ENCODE measurements at places on chromosomes 7 and 10. TPM values are rescaled to one million over a fixed set of nuclear protein-coding genes. Genes with fewer than 3 reads are reported as not detected.

Gene HIP1
- 35.6 TPM for polyA plus RNA-seq

Gene PAX4
- polyA plus RNA-seq = not detected

Gene GPR158
- polyA plus RNA-seq = 0.25 TPM

Gene PVRIG
- 4.2 TPM for polyA plus RNA-seq

Gene SPDYE5
- polyA plus RNA-seq = 1.7 TPM

Gene NCAPG2
- polyA plus RNA-seq = 24.6 TPM

Gene KCNH2
- polyA plus RNA-seq = 14.3 TPM

Gene PRKAR2B
- 44.4 TPM for polyA plus RNA-seq

- no peak for DNase-seq
Measured at GRCh38 chr10:70367195-70367796, 15.1 kb downstream of the LRRC20 start.

GRCh38 chr7:92137557-92137956 lies 3.3 kb upstream of the CYP51A1 start:
- DNase-seq = peak; percentile 66

- DNase-seq = no peak
Measured at GRCh38 chr10:62805231-62806099, 945 bp downstream of the ADO start.

DNA sequence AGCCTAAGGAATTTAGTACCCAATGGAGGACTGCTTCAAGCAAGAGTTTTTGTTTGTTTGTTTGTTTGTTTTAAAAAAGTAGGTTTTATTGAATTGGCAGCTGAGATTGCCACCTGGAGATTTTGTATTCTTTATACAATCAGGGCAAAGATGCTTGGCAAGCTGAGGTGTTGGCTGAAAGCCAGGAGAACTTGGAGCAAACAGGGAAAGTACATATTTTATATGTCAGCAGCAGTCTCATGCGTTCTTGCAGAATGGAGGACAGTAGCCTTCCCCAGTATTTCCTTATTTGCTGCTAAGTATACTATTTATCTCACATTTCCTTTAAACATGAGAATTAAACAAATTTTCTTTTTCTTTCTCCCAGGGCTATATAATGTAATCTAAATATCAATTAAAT lies 22.6 kb upstream of the ICA1 start:
- no peak for DNase-seq

DNA sequence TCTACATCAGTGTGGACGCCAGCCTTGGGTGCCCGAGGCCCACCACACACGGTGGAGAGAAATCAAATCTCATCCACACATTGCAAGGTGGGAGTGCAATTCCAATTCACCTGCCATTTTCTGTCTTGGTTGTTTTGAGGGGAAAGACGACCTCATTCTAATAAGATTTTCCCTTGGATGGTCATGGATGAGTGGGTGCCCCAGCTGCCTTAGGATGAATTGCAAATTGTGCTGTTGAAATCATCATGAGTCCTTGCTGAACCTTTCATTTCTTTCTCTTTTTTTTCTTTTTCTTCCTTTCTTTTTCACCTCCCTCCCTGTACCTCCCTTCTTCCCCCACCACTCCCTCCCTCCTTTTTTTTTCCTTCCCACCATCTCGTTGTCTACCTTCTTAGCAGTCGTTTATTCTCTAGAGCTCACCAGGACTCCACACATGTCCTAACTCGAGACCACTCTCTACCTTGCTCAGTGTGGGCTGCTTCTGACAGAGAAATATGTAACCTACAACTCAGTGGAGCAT lies 266.9 kb upstream of the NFE2L3 start:
- DNase-seq = no peak

DNA sequence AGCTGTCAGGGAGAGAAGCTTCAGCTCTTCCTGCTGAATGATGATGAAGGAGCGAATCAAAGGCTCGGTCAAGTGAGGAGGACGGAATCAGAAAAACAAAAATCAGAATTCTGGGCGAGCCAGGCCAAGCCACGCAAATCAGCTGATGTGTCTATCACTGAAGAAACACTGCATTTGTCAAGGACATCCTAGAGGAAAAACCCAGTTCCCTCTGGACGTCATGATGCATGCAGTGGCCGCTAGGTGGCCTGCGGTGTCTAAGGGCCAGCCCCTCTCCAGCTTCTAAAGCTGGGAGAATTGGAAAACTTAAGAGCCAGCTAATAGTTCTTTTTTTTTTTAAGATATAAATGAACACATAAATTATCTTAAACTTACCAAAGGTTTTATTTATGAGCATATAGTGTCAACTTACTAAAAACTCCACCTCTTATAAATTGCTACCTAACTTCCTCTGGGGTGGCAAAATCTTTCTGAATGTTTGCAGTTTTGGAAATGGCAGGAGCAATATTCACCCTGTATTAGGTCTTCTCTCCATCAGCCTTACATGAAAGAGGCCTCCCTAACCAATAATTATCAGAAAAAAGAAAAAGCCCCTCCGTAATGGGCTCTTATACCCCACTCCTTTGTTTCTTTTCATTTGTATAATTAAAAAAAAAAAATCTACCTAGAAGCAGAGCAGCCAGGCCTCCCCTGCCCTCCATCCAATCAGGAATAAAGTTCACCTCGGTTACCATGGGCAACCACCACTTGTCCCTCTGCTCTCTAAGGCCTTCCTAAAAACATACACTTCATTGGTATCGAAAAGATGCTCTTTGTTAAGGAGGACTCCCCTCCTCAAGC lies 186.8 kb downstream of the USP6NL start:
- peak; percentile 31 for DNase-seq

DNA sequence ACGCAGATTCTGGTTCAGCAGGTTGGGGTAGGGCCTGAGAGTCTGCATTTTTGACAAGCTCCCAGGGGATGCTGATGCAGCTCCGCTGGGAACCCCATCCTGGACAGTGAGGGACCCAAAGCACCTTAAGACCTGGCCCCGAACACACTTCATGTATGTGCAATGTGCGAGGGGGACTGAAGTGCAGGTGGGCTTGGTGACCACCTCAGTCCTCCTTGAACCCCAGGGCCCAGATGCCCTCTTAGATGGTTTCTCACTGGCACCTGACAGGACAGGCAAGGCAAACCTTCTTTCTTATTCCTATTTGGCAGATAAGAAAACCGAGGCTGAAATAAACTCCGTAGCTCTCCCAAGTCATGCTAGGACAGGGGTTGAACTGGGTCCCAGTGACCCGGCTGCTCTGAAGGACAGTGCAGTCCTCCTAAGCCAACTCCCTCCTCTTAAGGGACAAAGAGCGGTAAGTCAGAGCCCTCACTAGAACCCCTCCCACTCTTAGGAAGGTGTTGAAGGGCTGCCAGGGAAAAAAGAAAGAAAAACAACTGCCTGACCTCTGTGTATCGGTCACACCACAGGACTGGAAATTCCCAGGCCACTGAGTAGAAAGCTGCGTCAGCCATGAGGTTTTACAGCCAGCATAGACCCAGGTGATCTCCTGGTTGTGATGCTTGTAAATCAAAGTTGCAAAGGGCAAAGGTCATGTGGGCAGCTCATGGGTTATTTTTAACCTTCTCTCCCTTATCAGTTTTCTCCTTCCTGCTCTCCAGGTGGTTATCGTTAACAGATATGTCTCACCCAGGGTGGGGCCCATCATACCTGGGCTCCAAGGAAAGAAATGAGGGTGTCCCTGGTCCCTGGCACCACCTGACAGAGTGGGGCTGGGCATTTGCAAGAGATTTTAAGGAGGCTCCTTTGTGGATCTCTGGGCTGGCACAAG lies 90.9 kb upstream of the SMNDC1 start:
- DNase-seq = no peak

DNA sequence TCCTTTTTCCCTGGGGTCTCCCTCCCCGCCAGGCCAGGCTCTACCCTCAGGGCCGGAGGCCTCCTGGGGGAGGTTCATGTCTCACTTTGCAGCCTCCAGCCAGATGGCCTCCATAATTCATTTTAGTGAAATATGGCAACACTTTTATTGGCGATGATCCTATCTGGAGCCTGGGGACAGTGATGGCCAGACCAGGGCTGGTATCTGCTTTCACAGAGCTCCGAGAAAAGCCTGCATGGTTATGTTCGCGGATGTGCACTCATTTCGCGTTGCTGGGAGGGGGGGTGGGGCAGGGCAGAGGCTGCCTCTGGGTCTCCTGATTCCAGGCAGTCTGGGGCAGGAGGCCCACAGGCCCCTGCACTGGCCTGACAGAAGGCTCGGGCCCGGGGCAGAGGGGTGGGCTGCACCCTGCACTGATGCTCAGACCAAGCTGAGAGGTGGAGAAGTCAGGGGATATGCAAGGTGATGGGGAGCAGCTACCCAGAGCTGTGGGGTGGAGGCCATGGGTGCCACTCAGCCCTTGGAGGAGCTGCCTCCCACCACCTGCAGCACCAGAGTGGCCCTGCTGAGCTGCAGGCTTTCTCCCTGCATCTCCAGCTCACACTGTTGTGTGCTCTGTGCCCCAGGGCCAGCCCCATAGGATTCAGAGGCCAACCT lies 85.3 kb upstream of the RET start:
- DNase-seq = no peak

DNA sequence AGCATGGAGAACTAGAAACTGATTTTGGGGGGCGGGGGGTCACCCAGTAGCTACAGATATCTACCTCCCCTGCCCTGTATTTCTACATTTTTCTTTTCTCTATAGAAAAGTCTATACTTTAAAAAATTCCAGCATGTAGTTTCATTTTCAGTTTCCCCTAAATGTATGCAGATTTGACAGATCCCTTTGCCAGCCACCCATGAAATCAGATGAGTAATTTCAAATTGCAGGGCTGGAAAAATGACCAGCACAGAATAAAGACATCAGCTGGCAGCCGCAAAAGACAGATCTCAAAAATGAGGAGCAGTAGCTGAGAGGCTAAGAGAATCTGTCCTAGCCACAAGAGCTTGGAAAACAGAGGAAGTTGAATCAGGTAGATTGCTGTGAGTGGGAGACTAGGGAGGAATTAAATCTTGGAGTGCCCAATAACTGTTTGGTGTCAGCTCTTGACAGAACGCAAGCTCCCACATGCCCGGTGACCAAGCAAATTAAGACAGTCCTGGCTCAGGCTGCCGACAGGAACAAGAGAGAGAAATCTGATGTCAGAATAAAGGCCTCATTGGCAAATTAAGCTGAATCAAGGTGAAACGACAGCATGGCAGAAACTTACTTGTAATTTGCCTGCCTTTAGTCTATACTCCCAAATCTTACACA lies 24.5 kb downstream of the ADRB1 start:
- DNase-seq = no peak

- no peak for DNase-seq
Measured at GRCh38 chr10:29861811-29862505, 197.4 kb downstream of the JCAD start.

GRCh38 chr7:2734751-2735571 lies 47.0 kb downstream of the AMZ1 start:
- no peak for DNase-seq

DNA sequence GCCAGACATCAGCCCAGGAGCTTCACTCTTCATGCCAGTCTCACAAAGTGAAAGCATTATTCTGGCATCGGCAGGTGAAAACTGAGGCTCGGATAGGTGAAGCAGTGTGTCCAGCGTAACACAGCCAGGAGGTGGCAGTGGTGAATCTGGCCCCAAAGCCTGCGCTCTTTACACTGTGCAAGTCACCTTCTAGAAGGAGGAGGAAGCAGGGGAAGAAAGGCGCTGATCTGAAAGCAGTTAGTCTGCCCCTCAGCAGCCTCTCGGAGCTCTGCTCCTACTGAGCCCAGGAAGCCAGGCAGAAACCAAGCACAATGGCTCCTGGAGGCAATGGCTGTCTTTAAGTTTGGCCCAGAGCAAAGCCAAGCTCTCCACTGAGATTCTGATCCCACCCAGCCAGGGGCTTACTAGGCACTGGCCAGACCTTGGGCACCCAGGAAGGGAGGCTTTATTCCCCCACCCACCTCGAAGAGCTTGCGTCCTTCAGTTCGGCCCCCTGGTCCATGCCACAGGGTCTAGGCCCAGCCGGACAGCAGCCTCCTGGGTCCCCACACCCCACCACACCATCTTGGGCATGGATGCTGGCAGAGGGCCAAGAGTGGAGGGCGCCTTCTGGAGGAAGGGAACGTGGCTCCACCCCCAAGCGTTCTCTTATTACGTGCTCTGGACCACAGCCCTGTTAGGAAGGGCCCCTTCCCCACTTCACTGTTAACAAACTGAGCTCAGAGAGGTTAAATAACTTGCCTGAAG lies 104.5 kb downstream of the GRID1 start:
- no peak for DNase-seq

DNA sequence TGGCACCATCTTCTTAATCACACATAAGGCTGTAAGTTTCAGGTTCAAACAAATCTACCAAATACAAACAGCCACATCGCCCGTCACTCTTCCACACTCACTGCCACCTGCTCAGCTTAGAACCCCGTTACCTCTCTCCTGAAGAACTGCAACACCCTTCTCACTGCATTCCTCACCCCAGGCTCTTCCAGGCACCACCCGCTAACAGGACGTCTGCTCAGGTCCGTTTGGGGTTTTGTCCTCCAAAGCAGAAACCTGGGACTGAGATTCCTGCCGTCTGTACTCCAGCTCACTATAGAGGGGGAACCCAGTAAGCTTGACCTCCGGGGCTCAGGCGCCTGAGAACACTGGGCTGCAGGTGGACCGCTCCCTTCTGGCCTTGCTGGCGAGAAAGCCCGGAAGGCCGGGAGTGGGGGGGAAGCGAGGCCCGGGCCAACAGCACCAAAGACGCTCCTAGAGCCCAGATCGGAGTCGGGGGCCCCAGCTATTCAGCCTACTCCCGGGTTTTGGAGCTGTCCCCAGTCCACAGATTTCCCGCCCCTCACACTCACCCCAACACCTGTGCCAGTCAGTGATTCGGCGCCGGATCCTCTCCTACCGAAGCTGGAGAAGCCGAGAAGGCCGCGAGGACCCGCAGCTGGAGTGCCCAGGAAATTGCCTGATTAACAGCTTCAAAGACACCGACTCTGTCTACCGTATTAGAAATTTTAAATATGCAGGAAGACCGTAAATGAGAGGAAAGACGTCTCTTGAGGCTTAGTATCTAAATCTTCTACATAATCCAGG lies at the start of gene AP3M1:
TSS of gene AP3M1 (minus strand) at position 625 of the 786 bp plus-strand sequence. CDS start 12,449 bp downstream, outside the sequence.
- no peak for DNase-seq

GRCh38 chr10:132374176-132374575 lies 22.8 kb upstream of the PWWP2B start:
- DNase-seq = no peak

DNA sequence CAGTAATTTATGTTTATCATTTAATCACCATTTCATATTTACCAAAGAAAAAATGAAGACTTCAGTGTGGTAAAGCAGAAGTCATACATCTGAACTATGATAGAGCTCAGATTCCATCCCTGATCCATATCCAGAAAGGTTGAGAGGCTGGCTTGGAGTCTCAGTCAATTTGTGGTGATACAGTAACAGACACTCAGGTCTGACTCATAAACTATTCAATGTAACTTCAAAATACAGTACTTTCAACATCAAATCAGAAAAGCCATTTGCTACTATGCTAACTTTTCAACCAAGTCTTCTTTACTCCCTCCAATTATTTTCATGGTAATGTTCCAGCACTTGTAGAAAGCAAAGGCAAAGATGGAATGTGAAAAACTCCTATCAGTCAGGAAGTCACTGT lies 190.4 kb downstream of the HDAC9 start:
- no peak for DNase-seq

- DNase-seq = no peak
Measured at GRCh38 chr10:71740069-71740653, 20.6 kb upstream of the C10orf105 start.

GRCh38 chr10:80284522-80284921 lies 4.9 kb downstream of the MAT1A start:
- no peak for DNase-seq

GRCh38 chr10:30357806-30358205 lies 8.7 kb upstream of the MTPAP start:
- DNase-seq = no peak

Measured in right renal pelvis (tissue), 4 donors.